ENCODE measurements at places on chromosomes 13 and 19.

GRCh38 chr13:37369616-37370015, 229.0 kb downstream of the POSTN start:
- no peak for DNase-seq

- DNase-seq, result no peak
Observed at GRCh38 chr13:25295701-25296100, 5.7 kb upstream of the NUP58 start.

DNA sequence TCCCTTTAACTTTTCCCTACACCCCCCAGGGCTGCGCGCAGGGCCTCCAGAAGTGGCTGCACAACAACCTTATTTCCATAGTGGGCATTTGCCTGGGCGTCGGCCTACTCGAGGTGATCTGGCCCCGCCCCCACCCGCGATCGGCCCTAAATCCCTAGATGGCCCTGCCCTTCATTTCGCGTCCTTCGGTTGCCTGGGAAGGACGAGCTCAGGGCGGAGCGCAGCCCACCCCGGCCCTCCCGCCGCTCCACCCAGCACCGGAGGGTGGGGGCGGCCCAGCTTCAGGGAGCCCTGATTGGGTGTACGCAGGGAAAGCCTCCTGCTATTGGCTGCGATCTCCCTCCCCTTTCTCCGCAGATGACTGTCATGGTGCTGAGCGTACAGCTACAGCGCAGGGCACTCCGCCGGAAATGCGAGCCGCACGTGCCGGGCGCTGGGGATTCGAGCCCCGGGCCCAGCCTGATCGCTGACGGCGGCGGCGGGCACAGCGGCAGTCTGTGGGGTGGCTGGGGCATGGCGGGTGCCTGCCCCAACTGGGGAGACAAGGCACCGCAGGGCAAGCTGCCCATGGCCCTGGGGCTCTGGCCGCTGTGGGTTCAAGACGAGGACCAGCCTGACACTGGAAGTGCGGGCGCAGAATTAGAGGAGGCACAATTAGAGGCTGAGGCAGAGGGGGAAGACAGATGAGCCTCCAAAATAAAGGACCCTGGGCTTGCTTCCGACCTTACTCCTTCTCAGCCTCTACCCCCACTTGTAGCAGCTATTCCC, 4.3 kb downstream of the CD37 start:
- no peak for DNase-seq

DNA sequence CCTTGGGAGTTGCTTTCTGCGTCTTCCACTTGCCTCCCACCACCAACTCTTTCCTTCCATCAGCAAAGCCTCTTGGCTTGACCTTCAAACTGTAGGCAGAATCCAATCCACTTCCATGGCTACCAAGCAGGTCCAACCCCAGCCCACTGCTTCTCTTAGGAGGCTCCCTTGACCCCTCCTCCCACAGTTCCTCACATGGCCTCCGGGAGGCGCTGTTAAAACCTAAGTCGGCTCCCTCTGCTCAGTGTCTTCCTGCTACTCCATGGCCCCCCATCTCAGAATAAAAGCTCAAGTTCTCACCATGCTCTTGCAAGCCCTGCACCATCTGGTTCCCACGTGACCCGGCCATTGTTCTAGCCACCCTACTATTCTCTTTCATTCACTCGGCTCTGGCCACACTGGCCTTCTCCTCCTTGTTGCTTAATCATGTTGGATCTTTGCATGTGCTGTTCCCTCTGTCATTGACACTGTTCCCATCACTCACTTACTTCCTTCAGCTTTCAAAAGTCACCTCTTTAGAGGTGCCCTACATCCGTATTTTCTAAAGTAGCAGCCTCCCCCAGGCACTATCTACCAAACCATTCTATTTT, 7.5 kb downstream of the IZUMO2 start:
- DNase-seq, result no peak

DNA sequence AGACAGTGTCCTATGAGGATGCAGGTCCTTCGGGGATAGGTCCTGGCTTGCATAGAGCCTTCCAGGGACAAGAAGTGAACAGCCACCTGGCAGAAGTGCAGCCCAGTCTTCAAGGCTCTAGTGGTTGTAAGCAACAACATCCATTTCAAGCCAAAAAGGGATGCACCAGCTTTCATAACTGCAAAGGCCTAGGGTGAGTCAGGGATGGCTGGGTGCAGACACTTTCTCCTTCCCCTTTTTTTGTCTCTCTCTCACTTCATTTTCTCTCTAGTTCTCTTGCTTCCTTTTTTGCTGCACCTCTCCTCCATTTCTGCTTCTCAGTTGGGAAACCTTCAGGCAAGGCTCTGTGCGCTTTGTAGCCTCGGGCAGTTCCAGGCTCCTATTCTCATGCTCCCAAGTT, 196.2 kb upstream of the ZNF536 start:
- DNase-seq, result no peak
